NCI-H1105 (cell line): ENCODE measurements at places on chromosomes 7 and 10.

DNA sequence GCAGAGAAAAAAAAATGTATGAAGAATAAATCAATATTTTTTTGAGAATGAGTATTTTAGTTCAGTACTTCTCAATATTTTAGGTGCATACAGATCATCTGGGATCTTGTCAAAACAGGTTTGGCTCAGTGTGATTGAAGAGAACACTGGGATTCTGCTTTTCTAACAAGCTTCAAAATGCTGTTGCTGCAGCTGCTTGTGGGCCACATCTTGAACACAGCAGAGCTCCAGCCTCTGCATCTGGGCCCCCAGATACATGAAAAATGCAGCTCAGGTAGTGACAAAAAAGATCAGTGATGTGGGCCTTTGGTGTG is 1177.1 kb upstream of the C7orf33 start:
- no peak for DNase-seq

DNA sequence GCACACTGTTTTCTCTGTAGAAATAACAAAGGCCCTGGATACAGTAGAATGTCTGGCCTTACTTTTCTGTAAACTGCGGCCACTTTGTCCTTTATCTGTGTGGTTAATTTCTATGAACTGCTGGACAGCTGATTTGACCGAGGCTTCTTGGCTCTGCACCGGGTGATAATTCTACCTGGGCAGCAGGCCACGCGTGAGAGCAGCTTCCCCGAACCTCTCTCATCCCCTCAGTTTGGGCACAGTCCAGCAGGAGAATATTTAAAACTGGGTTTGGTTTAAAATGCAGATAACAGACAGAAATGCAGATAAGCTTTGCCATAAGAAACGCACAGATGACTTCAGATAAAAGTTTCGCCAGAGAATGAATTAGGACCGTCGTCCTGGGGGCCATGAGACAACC is 81.0 kb downstream of the CELF2 start:
- no peak for DNase-seq

- DNase-seq: no peak
Measured at GRCh38 chr10:66586897-66587679, 338.7 kb upstream of the LRRTM3 start.

GRCh38 chr10:62820586-62820985 is 4.4 kb upstream of the EGR2 start:
- DNase-seq: no peak

DNA sequence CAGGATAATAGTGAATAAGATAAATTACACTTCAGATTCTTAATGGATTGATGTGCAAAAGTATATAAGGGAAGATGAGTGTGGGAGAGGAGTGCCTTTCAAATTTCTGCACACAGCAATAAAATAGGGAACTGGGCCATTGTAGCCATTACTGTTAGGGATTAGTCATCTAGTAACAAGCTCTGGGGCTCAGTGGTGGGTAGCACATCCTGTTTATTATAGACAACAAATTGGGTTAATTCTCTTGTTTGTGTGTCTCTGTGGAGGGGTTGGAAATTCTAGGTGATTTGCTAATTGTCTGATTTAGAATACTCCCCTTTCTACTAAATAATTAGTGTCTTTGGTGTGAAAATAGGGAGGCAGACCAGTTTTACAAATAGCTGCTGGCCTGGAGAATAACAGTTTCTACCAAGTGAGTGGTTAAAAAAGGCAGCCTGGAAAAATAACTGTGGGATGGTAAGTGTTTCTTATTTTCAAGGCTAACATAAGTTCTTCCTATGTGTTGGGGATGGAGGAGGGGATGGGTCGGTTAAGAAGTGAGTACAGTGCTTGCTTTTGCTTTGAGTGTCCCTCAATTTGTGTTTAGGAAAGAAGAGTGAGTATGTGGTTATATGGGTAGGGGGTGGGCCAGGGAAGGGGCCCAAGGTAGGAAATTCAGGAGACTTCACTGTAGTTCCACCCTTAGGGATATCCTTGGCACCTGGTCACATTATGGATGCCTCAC is 43.3 kb upstream of the TMEM248 start:
- no peak for DNase-seq

DNA sequence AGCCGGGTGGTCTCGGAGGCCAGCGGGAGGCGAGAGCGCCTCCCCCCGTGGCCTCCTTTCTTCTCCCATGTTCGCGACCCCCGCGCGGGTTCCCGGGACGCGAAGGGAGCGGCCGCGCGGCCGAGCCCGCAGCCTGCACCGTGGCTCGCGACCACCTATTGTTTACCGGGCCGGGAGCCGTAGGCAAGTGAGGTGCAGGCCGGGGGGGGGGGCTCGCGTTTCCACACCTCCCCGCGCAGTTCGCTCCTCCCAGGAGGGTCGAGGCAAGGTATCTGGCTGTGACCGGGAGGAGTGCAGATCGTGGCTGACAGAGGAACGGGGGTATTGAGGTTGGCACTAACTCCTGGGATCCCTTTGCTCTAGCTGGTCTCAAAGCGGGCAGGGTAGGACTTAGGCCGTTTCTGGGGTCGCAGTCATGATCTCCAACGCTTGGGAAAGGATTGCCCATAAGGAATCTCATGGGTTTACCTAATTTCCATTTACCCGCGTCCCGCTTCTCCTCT is 734 bp downstream of the PTPN12 start:
- DNase-seq: peak; percentile 53

DNA sequence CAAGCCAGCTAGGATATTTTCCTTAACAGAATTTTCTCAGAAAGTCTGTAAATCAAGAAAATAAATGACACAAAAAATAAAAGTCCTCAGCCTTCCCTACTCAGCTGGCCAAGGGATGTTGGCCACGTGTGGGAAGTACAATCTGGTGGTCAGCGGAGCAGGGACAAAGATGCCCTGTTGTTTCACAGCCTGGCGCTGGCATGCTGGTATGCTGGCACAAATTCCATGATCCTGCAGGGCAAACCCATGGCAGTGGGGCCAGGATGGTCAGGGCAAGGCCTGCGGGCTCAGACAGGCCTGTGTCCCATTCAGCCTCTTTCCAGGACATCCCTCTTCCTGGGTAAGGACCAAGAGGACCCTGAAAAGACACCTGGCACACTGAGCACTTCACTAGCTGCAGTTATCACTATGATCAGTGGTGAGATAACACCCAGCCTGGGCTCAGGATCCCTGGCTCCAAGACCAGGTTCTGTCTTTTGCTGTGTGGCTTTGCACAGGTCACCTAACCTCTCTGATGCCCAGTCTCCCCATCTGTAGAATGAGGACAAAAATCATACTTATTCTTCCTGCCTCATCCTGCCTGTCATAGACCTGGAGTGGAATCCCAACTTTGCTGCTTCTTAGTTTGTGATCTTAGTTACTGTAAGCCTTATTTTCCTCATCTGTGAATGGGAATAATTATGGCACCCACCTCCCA is 10.8 kb upstream of the HSPA12A start:
- no peak for DNase-seq

GRCh38 chr7:50665403-50666123 is 100.4 kb upstream of the DDC start:
- DNase-seq: no peak
